T-helper 17 cell (primary cell): ENCODE measurements at places on chromosomes 3 and 15. TPM values are rescaled to one million over a fixed set of nuclear protein-coding genes. Genes with fewer than 3 reads are reported as not detected.

The TMEM212 gene
- total RNA-seq, result not detected

The FBXW12 gene
- not detected for total RNA-seq

The SLC38A3 gene
- total RNA-seq, result 0.78 TPM

The LRRC2 gene
- 0.42 TPM for total RNA-seq

The HYAL1 gene
- not detected for total RNA-seq

The SAMD7 gene
- not detected for total RNA-seq

The TRH gene
- total RNA-seq, result not detected

The XXYLT1 gene
- 7.6 TPM for total RNA-seq

The SPTBN5 gene
- 2.2 TPM for total RNA-seq

The FBXO40 gene
- total RNA-seq, result not detected

GRCh38 chr3:134067531-134068161 lies 37.9 kb upstream of the SLCO2A1 start:
- no peak for DNase-seq
- H3K27me3 ChIP-seq, result peaks cover 13% of the 10 kb centered on the region
- H3K4me3 ChIP-seq, result no peak overlapping the region

- peaks cover 3% of the 10 kb centered on the region for H3K4me1 ChIP-seq
- peaks cover 2% of the 10 kb centered on the region for H3K36me3 ChIP-seq
- H3K27ac ChIP-seq, result no peak overlapping the region
- no peak for DNase-seq
Measured at GRCh38 chr3:123365450-123366143, 83.3 kb downstream of the ADCY5 start.

DNA sequence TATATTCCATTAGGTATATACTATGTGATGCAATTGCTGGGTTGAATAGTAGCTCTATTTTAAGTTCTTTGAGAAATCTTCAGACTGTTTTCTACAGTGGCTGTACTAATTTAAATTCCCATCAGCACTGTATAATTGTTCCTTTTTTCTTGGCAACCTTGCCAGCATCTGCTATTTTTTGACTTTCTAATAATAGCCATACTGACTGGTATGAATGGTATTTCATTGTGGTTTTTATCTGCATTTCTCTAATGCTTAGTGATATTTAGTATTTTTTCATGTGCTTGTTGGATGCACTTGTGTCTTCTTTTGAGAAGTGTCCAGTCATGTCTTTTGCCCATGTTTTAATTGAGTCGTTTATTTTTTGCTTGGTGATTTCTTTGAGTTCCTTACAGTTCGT lies 145.1 kb upstream of the PLSCR5 start:
- H3K36me3 ChIP-seq, result peaks cover 2% of the 10 kb centered on the region
- H3K27me3 ChIP-seq, result no peaks in the 10 kb centered on the region
- no peak overlapping the region for H3K4me3 ChIP-seq
- no peaks in the 10 kb centered on the region for H3K4me1 ChIP-seq

DNA sequence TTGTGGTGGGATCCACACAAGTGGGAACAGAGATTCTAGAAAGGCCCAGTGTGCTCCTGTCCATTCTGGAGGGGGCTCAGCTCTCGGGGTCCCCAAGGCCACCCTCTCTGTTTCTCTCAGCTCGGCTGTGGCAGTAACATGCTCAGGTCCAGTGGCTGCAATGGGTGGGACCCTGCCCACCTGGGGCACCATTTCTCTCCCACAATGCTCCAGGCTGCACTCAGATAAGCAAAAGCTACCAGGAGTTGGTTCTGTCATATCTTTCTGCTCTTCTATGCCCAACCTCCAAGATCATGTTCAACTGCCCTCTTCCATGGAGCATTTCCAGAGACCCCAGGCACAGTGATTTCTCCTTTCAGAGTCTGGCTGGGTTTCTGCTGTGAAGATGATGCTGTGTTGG lies 40.8 kb downstream of the ITGA11 start:
- H3K4me1 ChIP-seq, result peaks cover 2% of the 10 kb centered on the region
- peaks cover 9% of the 10 kb centered on the region for H3K36me3 ChIP-seq
- peaks cover 26% of the 10 kb centered on the region for H3K27me3 ChIP-seq
- DNase-seq, result no peak
- H3K27ac ChIP-seq, result no peak overlapping the region

DNA sequence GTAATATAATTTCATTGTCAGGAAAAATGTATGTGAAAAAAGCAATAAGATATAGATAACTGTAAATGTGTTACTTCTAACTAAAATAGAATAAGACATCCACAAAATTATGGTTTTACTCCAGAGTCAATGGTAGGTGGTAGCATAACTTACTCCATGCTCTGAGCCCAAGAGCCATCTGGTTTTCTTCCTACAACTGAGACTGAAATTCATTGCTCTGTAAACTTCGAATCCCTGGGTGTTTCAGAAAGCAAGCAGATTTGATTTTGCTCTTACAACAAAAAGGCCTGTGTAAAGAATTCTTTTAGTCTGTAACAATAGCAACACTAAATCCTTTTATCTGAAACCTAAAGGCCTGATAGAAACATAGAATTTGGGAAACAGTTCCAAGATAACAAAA lies 805.9 kb downstream of the AGBL1 start:
- no peak overlapping the region for H3K27ac ChIP-seq
- H3K4me1 ChIP-seq, result no peaks in the 10 kb centered on the region
- H3K27me3 ChIP-seq, result peaks cover 33% of the 10 kb centered on the region
- DNase-seq, result no peak

DNA sequence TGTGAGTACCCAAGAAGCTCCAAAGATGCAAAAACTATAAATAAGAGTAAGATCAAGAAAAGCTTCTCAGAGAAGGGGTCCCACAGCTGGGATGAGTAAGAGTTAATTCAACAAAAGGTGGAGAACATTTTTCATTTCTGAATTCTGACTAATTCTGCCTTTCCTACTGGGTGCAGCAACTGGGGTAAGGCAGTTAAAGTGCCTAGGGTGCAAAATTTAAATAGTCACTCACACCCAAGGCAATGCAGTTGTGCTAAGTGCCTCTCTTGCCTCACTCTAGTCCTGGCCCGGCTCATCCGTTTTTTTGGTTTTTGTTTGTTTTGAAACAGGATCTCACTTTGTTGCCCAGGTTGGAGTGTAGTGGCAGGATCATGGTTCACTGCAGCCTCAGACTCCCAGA lies 240.2 kb downstream of the TP63 start:
- no peak overlapping the region for H3K27ac ChIP-seq
- no peak overlapping the region for H3K4me3 ChIP-seq
